ENCODE measurements at places on chromosomes 1 and 21.
A peak's percentile ranks its signal among the peaks of the same experiment; 100 is the strongest.

- peak; percentile 26 for DNase-seq
These were observed 158.1 kb downstream of the RUNX1 start for GRCh38 chr21:34890724-34891612.

- DNase-seq: peak; percentile 20
These were observed 83.2 kb downstream of the TM2D1 start for GRCh38 chr1:61641578-61642336.

- DNase-seq: no peak
These were observed 4.7 kb downstream of the UROD start for GRCh38 chr1:45016767-45017166.

DNA sequence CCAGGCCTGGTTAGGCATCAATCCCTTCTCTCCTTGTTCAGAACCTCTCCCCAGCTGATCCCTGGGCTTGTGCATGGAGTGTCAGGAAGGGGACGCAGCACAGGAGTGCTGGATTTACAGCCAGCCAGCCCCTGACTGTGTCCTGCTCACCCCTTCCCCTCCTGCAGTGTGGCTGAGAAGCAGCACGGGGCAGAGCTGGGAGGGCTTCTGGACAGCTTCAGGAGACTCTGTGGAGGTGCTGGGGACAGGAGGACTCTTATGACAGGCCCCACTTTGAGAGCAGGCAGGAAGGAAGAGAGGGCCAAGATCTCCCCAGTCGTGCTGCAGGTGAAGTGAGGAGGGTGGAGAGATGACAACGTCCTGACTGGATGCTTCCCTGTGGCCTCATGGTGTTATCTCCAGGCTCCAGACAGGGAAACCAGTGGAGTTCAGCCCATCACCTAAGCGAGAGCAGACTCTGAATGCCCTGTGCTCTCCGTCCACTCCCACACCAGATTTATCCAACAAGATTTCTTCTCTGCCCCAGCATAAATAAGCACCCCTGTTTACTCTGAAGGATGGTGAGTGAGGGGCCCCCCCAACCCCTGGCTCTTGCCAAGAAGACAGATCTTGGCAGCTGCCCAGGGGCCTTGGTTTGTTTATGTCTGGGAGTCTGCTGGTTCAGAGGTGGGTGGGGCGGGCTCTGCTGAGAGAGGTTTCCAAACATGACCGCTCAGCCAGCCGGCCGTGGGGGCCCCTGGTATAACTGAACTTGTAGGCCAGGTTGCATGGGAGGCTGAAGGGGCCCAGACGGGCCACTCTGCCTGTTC, 21.3 kb downstream of the TMCC2 start:
- DNase-seq: peak; percentile 97

DNA sequence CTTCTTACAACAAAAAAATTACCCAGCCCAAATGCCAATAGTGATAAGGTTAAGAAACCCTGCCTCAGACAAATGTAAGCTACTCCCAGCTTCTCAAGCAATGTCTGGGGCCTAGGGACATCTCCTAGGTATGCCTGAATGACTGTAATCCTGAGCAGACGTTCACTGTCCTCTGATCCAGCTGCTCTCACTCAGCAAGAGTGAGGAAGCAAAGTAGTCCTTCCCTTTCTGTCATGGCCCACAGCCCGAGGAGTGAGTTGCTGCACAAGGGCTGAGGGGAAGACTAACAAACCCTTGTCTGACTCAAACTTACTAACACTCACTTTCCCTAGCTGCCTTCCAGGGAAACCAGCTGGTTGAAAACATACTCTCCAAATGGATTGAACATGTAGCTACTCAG, 124.9 kb upstream of the TNFSF4 start:
- no peak for DNase-seq

Measured in hematopoietic multipotent progenitor cell treated with erythropoietin and hydrocortisone succinate and interleukin-3 and kit ligand, for 17 days (in vitro differentiated cells).